ENCODE measurements at places on chromosomes 5 and 9.

DNA sequence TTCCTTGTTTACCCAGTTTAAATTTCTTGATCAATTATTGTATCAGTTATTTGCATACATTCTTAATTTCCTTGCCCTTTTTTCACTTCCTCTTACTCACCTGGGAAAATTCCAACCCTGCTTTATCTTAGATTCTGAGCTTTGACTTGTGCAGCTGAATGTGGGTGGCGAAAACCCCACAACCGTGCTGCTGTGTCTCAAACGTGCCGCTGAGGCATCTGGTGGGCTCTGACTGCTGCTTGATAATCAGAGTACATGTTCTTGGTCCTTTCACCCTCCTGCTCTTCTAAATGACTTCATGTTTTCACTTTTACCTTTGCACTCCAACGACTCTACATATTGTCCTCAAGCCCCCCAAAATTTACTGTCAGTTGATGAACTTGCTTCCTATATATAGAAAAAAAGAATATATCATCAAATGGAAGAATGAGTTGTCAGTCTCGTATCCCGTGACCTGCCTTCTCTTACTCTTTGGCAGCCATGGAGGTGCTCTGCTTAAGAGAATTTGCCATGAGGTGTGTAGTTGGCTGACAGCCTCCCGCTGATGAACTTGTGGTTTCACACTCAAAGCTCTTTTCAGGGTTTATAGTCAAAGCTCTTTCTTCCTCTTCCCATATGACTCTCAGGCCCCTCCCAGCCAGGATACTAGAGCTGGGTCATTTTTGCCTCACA lies 14.0 kb upstream of the JAK2 start:
- no peak for DNase-seq

GRCh38 chr5:30108051-30108450 lies 1085.4 kb upstream of the CDH6 start:
- DNase-seq = no peak

DNA sequence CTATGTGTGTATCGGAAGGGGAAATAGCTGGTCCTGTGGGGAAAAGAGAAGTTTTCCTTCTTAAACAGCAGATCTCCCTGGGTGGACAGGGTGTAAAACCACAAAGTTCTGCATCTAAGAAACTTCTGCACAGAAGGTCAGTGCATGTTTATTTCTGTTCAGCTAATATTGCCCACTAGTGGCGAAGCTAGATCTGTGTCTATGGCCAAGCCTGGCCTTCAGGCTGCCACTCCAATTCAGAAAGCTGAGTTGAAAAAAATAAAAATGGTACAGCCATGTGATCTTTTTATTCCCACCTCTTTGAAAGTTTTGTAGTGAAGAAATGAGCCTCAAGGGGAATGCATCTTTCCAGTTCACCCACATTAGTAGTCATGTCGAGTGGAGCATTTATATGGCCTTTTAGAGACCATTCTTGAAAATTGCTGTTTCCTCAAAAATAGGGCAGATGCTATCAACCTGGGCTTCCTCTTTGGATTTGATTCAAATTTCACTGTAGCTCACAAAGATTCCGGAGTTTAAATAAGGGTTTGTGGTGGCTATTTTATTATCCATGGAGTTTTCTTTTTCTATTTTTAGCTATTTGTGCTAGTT lies 488.0 kb downstream of the PRELID2 start:
- peak; percentile 81 for DNase-seq

- DNase-seq = no peak
Observed at GRCh38 chr9:77989909-77990308, 41.7 kb downstream of the GNAQ start.

- DNase-seq = peak; percentile 92
Observed at GRCh38 chr9:120412425-120412951, 167.5 kb downstream of the CDK5RAP2 start.
